ENCODE measurements at places on chromosomes 16 and 17.

- no peak for DNase-seq
Measured at GRCh38 chr16:638034-638543, 2.0 kb upstream of the METTL26 start.

- no peak for DNase-seq
Measured at GRCh38 chr16:21994856-21995465, 6.0 kb downstream of the PDZD9 start.

DNA sequence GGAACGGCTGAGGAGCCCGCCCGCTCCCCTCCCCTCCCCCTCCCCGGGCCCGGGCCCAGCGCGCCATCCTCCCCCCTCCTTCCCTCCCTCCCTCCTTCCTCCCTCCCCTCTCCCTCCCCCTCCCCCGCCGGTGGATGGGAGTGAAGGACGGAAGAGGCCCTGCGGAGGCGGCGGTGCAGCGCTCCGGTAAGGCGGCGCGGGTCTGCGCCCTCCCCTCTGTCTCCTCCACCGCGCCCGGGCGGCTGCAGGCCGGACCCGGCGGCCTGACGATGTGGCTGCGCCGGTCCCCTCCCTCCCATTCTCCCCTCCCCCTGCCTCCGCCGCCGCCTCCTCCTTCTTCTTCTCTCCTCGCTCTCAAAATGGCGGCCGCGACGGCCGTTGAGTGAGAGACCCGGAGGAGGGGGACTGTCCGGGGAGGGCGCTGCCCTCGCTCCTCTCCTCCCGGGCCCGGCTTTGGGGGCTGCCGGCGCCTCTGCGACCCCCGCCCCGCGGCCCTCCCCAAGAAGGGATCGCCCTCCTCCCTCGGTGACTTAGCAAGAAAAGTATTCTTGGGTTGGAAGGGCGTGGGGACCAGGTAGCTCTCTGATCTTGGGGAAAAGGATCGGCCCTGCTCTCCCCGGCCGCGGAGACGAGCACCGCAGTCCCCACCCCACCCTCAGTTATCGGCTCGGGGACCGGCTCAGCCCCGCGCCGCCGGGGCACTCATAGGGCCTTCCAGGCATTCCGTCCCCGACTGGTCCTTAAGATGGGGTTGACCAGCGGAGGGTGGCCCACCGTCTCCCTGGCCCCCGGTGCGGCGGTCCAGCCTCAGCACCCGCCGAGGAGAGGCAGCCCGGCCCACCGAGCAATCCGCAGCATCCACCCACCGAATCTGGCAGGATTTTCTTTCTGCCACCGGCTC lies 617 bp downstream of the PAFAH1B1 start:
- peak; percentile 86 for DNase-seq

DNA sequence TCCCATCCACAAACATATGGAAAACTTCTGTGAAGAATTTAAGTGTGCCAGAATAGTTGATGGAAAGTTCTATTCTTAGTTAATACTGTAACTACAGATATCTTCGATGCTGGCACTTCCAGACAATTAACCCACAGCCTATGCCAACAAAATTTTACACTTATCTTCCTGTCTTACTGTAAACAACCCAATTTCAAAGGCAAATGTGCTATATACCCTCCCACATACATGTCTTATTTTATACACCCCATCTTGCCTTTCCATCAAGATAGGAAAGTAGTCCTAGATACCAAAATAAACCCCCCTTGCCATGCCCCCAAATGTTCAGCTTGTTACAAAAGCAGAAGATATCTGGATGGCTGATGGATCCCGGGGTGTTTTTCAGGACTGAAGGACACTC lies 306.3 kb downstream of the SLC39A11 start:
- no peak for DNase-seq

DNA sequence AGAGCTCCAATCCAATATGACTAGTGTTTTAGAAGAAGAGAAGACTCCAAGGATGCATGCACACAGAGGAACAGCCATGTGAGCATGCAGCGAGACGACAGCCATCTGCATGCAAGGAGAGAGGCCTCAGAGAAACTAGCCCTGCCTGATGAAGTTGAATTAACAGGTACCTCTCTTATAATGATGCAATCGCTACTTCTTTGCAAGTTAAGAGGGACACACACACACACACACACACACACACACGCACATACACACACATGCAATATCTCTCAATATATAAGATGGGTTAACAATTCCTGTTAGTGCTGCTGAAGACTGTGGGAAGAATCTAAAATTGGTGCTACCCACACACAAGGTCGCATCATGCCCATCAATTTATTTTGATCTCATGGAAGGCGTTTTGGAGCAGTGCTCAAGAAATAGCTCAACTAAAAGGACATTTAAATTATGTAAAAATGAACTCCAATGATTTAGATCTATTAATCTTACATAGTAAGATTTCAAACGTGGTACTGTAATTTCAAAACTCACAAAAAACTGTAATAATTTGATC lies 7.0 kb upstream of the GINS3 start:
- peak; percentile 69 for DNase-seq

DNA sequence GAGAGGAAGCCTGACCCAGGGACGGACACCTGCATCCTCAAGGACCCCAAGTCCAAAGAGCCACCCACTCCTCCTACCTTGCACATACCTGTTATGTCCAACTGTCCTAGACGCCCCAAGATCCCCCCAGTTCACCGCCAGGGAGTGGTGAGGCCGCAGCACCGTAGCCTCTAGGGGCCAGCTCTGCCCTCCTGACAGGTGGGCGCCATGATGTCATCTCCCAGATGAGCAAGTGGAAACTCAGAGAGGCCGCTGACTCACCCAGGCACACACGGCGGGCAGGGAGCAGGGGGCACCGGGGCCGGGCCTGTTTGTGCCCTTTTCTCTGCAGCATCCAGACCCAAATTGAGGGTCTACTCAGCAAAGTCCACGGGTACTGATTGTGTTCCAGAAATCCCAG lies 4.8 kb upstream of the ZNF469 start:
- DNase-seq: no peak

DNA sequence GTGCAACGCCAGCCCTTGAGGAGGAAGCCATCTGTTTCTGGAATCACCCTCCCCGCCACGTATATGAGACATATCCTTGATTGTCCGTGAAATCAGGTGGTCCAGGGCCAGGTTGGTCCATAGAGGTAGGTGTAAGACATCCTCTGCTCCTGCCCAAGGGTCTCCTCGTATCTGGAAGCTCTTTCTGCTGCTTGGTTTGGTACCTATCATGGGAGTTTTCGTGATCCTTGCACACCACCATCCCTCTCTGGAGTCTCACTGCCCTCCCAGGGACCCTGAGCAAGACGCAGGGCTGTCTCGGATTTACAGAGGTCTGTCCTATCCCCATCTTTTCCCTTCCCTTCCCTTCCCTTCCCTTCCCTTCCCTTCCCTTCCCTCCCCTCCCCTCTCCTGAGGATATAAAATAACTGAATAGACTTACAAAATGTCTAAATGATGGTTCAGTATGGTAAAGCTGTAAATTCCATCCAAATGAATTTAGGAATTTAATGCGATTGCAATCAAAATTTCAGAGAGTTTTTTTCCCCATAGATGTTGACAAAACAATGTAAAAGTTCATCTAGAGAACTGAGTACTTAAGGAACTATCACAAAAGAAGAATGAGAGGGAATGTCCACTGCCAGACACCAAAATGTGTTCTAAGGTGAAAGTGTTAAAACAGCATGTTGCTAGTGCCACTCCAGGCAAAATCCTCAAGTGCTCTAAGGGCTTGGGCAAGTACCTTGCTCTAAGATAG lies 2.0 kb upstream of the CCDC42 start:
- no peak for DNase-seq

- DNase-seq: no peak
Measured at GRCh38 chr17:56602292-56603130, 9.0 kb downstream of the NOG start.
